ENCODE measurements at places on chromosomes 6 and 20. TPM values are rescaled to one million over a fixed set of nuclear protein-coding genes. Genes with fewer than 3 reads are reported as not detected.

DNA sequence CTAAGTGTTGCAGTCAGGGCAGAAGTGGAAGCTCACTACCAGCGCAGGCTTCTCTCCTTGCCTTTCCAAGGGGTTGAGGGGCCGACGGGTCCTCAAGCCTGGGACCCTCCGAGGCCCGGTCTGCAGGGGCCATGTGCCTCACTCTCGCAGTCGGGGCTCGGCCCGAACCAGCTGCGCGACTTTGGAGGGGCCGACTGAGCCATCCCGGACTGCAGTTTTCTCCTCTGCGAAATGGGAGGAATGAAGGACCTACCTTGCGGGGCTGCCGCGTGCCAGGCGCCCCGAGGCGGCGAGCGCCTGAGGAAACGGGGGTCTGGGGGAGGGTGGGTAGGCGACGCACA, 5.6 kb downstream of the LZTS3 start:
- no peak for DNase-seq

GRCh38 chr6:2765896-2766766, 938 bp downstream of the WRNIP1 start:
- DNase-seq: peak; percentile 21

- no peak for DNase-seq
These were observed 200.7 kb upstream of the THBS2 start for GRCh38 chr6:169454204-169454871.

DNA sequence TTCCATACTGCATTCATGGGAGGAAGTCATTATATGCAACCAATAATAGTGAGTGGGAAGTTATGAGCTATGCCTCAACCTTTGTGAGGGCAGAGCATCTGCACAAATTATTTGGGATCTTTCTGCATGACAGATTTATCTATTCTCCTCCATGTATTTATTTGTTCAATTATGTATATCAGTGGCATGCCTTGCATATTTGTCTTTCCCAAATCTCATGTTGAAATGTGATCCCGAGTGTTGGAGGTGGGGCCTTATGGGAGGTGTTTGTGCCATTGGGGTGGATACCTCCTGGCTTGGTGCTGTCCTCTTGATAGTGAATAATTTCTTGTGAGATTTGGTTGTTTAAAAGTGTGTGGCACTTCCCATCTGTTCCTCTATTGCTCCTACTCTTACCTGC, 1246.0 kb upstream of the CITED2 start:
- no peak for DNase-seq

DNA sequence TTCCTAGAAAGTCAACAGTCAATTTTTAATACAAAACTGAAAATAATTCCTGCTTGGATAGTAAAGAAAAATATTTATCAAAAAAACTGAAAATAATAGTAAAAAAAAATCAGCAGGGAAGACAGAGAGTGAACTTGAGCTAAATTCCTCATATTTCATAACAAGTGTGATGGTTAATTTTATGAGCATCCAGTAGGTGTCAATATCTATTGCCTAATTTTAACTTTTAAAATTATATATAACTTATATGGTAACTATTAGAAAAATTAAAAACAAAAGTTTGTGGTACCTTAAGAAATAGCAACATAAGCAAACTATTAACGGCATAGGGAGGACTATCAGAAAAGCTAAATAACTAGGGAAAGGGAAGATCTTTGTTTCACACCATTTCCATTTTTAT, 2.1 kb downstream of the EPM2A start:
- DNase-seq: no peak

DNA sequence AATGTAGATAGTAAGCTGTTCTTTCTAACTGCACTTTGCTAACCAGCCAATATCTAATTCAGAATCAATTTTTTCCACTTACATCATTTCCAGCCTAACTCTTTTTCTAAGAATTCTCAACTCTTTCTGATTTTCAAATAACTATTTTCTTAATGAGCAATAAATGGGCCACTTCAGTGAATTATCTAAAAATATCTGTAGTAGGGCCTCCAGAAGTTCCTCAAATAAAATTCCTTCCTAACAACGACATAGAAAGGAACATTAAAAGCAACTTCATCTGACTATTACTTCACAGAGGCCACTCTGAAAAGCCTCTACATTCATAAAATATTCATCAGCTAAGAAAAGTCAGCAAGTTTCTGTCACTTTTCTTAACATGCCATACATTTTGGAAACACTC, 4.8 kb downstream of the COL12A1 start:
- no peak for DNase-seq

DNA sequence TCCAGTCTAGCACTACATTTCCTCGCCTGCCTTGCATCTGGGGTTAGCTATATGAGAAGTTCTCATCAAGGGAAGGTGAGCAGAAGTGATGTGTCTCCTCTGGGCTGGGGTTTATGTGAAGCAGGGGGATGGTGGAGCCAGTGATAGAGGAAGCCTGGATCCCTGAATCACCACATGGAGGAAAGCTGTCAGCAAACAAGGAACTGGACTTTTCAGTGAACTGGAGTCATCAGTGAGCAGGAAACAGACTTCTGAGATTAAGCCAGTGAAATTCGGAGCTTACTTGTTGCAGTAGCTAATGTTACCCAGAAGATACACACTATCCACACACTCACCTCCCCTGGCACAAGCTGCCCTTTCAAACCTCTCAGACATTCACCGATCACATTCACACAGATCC, 13.4 kb upstream of the TOX2 start:
- DNase-seq: no peak

DNA sequence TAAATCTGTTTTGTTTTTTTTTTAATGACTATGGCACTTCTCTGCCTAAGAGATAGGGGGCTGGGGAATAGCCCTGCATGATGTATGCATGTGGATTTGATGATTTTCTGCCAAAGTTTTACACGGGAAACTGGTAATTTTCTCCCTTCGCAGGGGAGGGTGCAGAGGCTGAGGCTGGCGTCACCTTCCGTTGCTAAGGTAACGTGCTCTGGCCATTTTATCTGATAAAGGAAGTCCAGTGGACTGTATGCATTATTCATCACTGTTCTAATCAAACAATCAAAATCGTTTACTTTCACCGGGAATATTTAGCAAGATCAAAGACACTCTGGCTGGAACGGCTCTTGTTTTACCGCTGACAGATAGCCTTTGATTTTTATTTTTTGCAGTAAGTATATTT, 789 bp downstream of the PHACTR1 start:
- DNase-seq: no peak

DNA sequence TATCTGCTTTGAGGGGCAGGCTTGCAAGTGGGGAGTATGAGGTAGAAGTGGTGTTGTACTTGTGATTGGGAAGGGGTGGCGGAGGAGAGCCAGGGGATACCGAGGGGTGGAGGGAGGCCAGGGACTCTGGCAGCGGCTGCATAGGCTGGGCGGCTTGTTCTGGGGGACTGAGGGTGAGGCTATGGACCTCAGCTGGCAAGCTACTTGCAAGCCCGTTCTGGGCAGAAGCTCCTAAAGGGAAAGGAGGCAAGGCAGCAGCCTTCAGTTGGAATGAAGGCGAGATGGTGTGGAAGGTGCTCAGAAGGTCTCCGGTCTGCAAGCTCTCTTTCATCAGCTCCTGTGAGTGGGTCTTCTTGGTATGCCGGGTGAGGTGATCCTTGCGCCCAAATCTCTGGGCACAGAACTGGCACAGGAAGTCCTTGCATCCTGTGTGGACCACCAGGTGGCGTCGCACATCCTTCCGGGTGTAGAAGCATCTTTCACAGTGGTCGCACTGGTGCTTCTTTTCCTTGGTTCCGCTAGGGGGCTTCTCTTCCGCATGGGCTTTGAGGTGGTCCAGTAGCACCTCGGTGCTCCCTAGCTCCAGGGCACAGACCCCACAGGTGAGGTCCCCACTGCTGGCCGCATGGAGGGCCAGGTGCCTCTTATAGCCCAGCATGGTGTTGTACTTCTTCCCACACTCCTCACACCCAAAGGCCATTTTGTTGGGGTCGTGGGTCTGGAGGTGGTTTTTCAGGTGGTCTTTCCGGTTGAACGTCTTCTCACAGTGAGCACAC, 66.0 kb downstream of the PLAGL1 start:
- DNase-seq: peak; percentile 30

- no peak for DNase-seq
These were observed at the start of gene OR2J3 for GRCh38 chr6:29107758-29108157. Gene OR2J3, plus strand, starts transcription at chr6:29108058. Its CDS starts 3,833 bp downstream, at chr6:29111891.

- no peak for DNase-seq
These were observed 167.8 kb downstream of the JARID2 start for GRCh38 chr6:15413466-15414234.

- no peak for DNase-seq
These were observed 39.0 kb downstream of the TOMM6 start for GRCh38 chr6:41826343-41827022.

The CLPSL1 gene
- polyA plus RNA-seq: 0.14 TPM

The NRN1 gene
- polyA plus RNA-seq: 7.4 TPM

The EMILIN3 gene
- polyA plus RNA-seq: 0.37 TPM

The ZSCAN23 gene
- polyA plus RNA-seq: 0.30 TPM

The BTNL2 gene
- polyA plus RNA-seq: not detected

The SMLR1 gene
- 0.02 TPM for polyA plus RNA-seq

The PAQR8 gene
- polyA plus RNA-seq: 11.3 TPM
